ENCODE measurements at places on chromosomes 2 and 18.

DNA sequence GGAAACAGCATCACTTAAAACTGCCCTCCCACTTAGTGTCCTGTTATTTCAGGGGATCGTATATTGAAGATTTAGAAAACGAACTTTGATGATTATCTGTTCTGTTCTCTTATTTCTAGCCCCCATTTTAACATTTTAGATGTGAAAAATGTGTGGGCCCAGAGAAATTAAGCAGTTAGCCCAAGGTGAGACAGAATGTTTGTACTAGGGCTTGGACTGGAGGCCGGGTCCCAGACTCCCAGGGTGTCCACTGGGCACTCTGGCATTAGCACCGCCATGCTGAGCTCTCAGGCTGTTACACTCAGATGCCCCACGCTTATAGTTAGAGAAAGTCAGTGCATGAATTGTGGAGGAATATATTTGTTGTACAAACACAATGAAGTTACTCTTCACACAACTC lies 5.5 kb upstream of the RAX start:
- DNase-seq = no peak

DNA sequence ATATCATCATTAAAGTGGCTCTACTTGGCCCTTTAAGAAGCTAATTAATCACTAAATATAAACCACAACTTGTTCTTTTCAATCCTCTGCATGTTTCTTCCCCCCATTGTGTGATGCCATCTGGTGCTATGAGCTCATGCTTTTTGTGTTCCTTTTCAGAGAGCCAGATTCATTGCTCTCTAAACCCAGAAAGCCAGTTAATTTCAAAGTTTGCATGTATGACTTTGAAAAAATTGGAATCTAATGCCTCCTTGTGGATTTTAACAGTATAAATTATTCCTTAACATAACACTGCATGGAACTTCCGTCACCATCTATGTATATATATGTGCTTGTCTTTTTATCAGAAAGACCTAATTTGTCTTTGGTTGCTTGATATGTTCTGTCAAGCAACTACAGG lies 31.1 kb downstream of the TMEM178A start:
- DNase-seq = no peak

DNA sequence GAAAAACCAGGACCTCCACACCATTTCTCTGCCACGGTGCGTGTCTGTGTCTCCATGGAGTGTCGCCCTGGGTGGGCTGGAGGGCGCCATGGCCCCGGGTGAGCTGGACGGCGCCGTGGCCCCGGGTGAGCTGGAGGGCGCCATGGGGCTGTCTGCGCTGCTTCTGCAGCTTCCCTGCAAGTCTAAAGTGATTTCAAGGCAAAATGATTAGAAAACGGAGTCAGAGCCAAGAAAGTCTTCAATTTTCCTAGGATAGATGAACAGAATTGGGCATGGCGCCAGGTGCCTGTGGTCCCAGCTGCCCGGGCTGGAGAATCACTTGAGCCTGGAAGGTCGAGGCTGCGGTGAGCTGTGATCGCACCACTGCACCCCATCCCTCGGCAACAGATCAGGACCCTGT lies 27.7 kb upstream of the NFATC1 start:
- DNase-seq = no peak

- DNase-seq = no peak
Measured at GRCh38 chr18:75268364-75268646, 57.7 kb downstream of the TSHZ1 start.

DNA sequence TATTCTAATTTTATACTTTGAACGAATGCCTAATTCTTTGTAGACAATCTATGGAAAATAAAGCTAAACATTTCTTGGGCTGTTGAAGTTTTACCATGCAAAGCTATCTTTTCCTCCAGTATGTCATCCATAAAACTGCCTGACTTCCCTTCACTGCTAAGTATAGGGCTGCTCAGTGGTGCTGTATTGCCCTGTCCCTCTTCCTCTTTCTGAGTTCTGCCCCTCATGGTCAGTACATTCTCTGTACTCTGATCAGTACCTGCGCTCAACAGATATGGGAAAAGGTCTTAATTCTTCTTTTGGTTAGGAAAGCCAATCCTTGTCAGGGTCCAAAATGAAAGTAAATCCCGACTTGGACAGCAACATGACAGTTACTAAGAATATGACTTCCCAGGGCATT lies 321.9 kb downstream of the RAD51AP2 start:
- no peak for DNase-seq

DNA sequence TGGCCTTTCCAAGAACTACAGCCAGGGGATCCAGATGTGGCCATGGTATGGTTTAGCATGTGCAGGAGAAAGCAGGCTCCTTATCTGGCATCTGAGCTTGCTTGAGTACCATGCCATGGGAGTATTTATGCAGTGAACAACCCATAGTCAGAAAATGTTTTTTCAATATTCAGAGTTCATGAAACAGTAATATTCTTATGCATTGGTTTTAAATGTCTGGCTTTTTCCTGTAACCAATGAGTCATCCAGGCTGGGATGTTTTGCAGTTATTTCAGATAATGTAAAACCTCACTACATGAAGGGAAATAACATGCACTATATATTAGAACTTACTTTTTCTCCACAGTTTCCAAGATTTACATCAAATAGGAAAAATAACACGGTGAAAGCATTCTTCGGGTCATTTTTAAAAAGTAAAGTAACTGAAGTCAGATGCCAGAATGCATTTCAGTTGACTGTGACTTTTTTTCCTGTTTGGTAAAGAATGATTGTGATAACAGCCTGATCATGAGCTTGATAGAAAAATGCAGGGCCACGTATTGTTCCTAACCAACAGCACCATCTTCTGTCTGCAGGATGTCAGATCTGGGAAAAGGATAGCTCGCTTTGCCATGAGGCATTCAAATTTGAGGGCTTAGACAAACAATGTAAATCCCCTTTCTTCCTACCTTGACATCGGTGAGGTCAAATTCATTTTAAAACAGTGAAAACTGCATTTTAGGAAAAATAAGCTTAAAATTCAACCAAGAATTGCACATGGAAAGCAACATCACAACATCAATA lies 152.8 kb downstream of the DSC3 start:
- DNase-seq = no peak

DNA sequence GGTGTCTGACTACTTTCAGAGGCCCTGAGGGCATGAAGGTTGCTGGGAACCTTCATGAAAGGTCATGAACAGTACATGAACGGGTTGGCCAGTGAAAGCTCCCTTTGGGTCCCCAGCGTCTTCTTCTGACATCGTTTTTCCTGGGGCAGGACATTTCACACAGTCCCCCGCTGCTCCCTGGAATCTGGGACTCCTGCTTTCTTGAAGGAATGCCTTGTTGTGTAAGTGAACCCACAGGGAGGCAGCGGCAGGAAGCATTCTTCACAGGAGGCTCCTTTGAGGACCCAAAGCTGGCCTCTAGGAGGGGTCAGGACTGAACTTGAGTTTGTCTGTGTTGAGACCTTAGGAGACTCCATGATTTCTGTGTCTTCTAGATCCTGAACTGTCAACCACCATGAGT lies 144.3 kb downstream of the KCNE4 start:
- no peak for DNase-seq

GRCh38 chr2:98558852-98559530 lies 49.3 kb downstream of the COA5 start:
- DNase-seq = no peak

- DNase-seq = peak; percentile 46
Measured at GRCh38 chr18:48767090-48767690, 183.6 kb downstream of the SMAD7 start.

DNA sequence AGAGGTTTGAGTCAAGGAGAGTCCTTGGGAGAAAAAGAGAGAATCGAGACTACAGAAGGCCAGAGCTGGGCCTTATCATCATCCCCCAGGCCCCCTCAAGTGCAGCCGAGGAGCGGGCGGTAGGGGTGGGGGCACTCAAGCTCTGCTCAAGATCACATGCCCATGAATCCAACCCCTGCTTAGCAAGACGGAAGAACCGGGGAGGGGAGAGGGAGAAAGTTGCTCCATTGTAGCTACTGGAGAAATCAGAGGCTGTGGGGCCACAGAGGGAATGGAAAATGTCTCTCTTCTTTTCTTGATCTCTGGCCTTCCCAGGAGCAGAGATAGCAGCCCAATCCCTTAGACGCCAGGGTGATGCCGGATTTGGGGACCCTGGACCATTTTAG lies 14.6 kb downstream of the SLC4A3 start:
- DNase-seq = no peak

GRCh38 chr2:27502142-27502541 lies 5.5 kb downstream of the GCKR start:
- no peak for DNase-seq

DNA sequence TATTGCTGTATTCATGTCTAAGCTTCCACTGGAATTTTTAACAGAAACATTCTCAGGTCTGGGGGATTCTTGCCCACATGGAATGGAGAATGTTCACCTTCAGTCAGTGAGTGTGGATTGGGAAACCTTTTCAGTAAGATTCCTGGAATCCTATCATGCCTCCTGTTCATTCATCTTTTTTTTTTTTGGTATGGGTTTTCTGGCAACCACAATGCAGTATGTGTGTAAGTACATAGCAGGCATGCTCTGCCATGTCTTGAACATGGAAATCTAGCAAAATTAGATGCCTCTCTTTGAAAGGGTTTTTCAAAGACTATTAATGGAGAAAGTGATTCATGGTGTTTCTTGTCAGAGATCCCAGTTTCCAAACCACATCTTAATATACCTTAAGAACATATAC lies 176.5 kb downstream of the LTBP1 start:
- DNase-seq = no peak

- DNase-seq = no peak
Measured at GRCh38 chr18:79871026-79871390, 73.3 kb downstream of the KCNG2 start.

DNA sequence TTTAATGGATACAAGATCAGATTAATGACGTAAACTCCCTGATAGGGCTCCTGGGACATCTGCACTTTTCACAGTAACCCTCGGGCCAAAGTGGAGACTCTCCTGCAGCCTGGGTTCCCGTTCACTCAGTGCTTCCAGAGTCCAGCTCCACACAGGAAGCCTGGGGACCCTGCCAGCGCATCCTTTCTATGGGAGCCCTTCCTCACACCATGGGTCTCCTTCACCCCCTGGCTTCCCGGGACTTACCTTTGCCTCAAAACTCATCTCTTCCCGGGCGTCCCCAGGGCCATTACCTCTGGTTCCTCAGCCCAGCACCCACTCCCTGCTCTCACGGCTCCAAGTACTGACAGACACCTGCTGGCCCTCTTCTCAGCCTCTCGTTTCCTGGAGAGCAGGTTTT lies 40.7 kb upstream of the KLF11 start:
- DNase-seq = no peak

GRCh38 chr18:31273812-31274527 lies 44.0 kb upstream of the DSG1 start:
- DNase-seq = no peak

GRCh38 chr2:159098921-159099411 lies 130.5 kb downstream of the TANC1 start:
- no peak for DNase-seq

GRCh38 chr2:164975891-164976290 lies 20.6 kb upstream of the SLC38A11 start:
- no peak for DNase-seq

GRCh38 chr18:38362286-38362792 lies 796.7 kb upstream of the CELF4 start:
- DNase-seq = no peak

DNA sequence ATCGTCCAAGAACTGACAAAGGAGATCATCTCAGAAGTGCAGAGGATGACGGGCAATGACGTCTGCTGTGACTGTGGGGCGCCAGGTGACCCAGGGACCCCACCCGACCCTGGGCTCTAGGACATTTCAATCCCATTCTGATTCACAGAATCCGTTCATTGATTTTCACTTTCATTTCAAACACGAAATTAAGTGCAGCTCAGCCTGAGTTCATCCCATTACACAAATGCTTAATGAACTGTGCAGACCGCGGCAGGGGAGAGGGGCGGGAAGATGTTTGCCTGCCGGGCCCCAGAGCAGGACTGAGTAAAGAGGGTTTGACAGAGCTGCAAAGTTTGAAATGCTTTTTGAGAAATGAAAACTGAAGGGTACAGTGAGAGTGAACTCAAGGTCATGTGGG lies 67.1 kb downstream of the ITGB1BP1 start:
- no peak for DNase-seq

GRCh38 chr2:149904352-149905175 lies 317.0 kb upstream of the MMADHC start:
- DNase-seq = no peak

- no peak for DNase-seq
Measured at GRCh38 chr2:194616334-194616733, 1040.7 kb upstream of the SLC39A10 start.

GRCh38 chr18:76715012-76715610 lies 107.2 kb upstream of the ZNF236 start:
- no peak for DNase-seq

DNA sequence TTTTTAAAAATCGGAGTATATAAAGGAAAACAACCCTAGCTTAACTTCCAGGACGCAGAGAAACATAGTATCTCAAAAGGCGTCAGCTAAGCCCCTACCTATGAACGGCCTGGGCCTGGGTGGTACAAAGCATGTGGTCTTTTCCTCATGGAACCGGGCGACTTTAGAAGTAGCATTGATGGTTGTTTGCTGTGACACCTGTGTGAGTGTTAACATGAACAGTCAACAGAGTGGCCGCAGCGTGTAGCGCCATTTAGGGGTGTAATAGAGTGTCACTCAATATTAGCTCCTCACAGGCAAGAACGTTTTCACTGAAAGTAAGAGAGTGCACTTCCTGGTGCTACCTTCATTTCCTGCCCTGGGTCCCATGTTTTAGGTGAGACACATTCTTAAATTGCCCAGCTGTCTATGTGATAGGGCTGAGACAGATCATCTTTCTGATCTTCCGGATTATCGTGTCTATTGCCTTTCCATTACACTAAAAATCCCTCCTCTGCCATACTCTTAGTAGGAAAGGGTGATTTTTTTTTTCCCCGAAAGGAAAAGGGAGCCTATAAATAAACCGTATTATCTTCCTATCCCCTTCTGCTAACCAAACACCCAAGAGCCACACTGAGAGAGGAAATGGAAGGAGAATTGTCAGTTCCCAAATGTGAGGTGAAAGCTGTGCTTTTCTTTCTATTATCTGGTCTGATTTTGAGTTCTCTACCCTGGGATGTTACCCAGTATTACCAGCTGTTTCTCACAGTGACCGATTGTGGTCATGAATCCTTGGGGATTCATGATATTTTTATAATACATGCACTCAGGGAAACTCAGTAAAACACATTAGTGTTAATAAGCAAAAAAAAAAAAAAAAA lies 1.3 kb downstream of the GORASP2 start:
- DNase-seq = peak; percentile 84

- DNase-seq = no peak
Measured at GRCh38 chr2:175167076-175167791, 769 bp downstream of the ATF2 start.

- DNase-seq = no peak
Measured at GRCh38 chr2:68977453-68977852, 3.0 kb downstream of the GKN1 start.

- peak; percentile 6 for DNase-seq
Measured at GRCh38 chr2:165698444-165698884, 95.6 kb downstream of the GALNT3 start.
